Type B pancreatic cell (in vitro differentiated cells): ENCODE measurements at places on chromosomes 1 and 21. TPM values are rescaled to one million over a fixed set of nuclear protein-coding genes. Genes with fewer than 3 reads are reported as not detected.
A peak's percentile ranks its signal among the peaks of the same experiment; 100 is the strongest.

GRCh38 chr1:7954683-7955082, 6.8 kb upstream of the PARK7 start:
- H3K4me3 ChIP-seq: peak overlapping the region; percentile 31
- H3K27me3 ChIP-seq: peaks cover 6% of the 10 kb centered on the region
- DNase-seq: no peak
- H3K27ac ChIP-seq: no peak overlapping the region

GRCh38 chr1:33397994-33398393, 32.9 kb downstream of the PHC2 start:
- no peak overlapping the region for H3K4me3 ChIP-seq
- peaks cover 24% of the 10 kb centered on the region for H3K4me1 ChIP-seq
- H3K27me3 ChIP-seq: no peaks in the 10 kb centered on the region
- DNase-seq: no peak

- DNase-seq: no peak
- H3K27ac ChIP-seq: no peak overlapping the region
- H3K4me3 ChIP-seq: no peak overlapping the region
- no peaks in the 10 kb centered on the region for H3K36me3 ChIP-seq
- H3K27me3 ChIP-seq: no peaks in the 10 kb centered on the region
Observed at GRCh38 chr1:79323239-79324025, 316.9 kb upstream of the ADGRL4 start.

- no peak overlapping the region for H3K27ac ChIP-seq
- no peak for DNase-seq
- no peaks in the 10 kb centered on the region for H3K4me1 ChIP-seq
- no peaks in the 10 kb centered on the region for H3K36me3 ChIP-seq
- no peaks in the 10 kb centered on the region for H3K27me3 ChIP-seq
- H3K4me3 ChIP-seq: no peak overlapping the region
Observed at GRCh38 chr1:153404768-153405167, 11.6 kb upstream of the S100A7A start.

GRCh38 chr1:41898191-41898713, 20.5 kb downstream of the HIVEP3 start:
- H3K36me3 ChIP-seq: no peaks in the 10 kb centered on the region
- H3K4me3 ChIP-seq: no peak overlapping the region
- H3K27me3 ChIP-seq: no peaks in the 10 kb centered on the region
- H3K27ac ChIP-seq: no peak overlapping the region

GRCh38 chr1:47579809-47580208, 142.0 kb downstream of the FOXD2 start:
- no peak overlapping the region for H3K4me3 ChIP-seq
- no peaks in the 10 kb centered on the region for H3K36me3 ChIP-seq
- peaks cover 43% of the 10 kb centered on the region for H3K4me1 ChIP-seq

- H3K4me3 ChIP-seq: no peak overlapping the region
- no peak for DNase-seq
- no peaks in the 10 kb centered on the region for H3K36me3 ChIP-seq
- no peaks in the 10 kb centered on the region for H3K4me1 ChIP-seq
- H3K27ac ChIP-seq: no peak overlapping the region
- H3K27me3 ChIP-seq: no peaks in the 10 kb centered on the region
Observed at GRCh38 chr1:152227310-152227928, 3.4 kb upstream of the HRNR start.

- H3K27ac ChIP-seq: no peak overlapping the region
- no peak overlapping the region for H3K4me3 ChIP-seq
- no peaks in the 10 kb centered on the region for H3K27me3 ChIP-seq
Observed at GRCh38 chr1:230790026-230790425, 42.8 kb downstream of the CAPN9 start.

DNA sequence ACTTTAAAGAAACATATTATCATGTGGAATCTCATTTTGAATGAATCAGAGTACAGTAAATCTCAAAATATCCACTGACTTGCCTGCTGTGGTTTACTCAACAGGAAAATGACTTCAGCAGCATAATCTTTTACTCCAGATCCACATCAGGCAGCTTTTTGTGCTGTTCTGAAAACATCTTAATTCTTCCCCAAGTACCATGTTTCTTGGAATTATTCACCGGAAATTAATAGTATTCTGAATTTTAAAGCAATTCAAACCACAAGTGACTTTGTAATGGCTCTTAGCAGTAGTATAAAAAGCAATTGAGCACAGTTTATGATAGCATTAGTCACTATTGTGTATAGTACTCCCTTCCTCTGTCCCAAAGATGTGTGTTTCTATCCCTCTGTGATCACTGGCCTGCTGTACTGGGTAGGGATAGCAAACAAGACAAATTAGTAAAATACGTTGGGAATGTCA, 64.2 kb upstream of the ERRFI1 start:
- peaks cover 8% of the 10 kb centered on the region for H3K27me3 ChIP-seq
- no peak overlapping the region for H3K4me3 ChIP-seq
- H3K36me3 ChIP-seq: no peaks in the 10 kb centered on the region
- no peak for DNase-seq
- peaks cover 37% of the 10 kb centered on the region for H3K4me1 ChIP-seq
- no peak overlapping the region for H3K27ac ChIP-seq

- no peak overlapping the region for H3K27ac ChIP-seq
- peak overlapping the region; percentile 46 for H3K4me3 ChIP-seq
- peaks cover 6% of the 10 kb centered on the region for H3K4me1 ChIP-seq
- H3K27me3 ChIP-seq: no peaks in the 10 kb centered on the region
- no peak for DNase-seq
- peaks cover 26% of the 10 kb centered on the region for H3K36me3 ChIP-seq
Observed at GRCh38 chr1:219993554-219994433, 52.5 kb downstream of the EPRS1 start.

GRCh38 chr1:91643431-91643830, 142.8 kb downstream of the CDC7 start:
- no peak for DNase-seq
- H3K27ac ChIP-seq: no peak overlapping the region
- no peaks in the 10 kb centered on the region for H3K4me1 ChIP-seq
- H3K4me3 ChIP-seq: no peak overlapping the region

GRCh38 chr1:36118447-36119204, 6.4 kb downstream of the COL8A2 start:
- H3K36me3 ChIP-seq: no peaks in the 10 kb centered on the region
- H3K4me3 ChIP-seq: no peak overlapping the region

- no peaks in the 10 kb centered on the region for H3K36me3 ChIP-seq
- no peak overlapping the region for H3K27ac ChIP-seq
- no peaks in the 10 kb centered on the region for H3K4me1 ChIP-seq
- H3K27me3 ChIP-seq: peaks cover 11% of the 10 kb centered on the region
Observed at GRCh38 chr1:24586970-24587820, 31.3 kb downstream of the NCMAP start.

DNA sequence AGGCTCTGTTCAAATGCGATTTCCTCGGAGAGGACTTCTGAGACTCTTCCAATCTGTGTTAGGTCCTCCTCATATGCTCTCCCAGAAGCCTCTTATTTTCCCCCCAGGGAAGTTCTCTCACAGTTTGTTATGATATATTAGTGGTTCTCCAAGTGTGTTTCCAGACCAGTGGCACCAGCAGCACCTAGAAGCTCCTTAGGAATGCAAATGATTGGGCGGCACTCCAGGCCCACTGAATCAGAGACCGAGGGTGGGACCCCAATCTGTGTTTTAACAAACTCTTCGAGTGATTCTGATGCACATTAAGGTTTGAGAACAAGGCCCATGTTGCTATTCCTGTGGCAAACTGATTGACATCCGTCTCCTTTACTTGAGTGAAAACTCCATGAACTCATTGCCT, 63.0 kb downstream of the NMNAT2 start:
- DNase-seq: no peak
- H3K4me1 ChIP-seq: peaks cover 2% of the 10 kb centered on the region
- peaks cover 3% of the 10 kb centered on the region for H3K36me3 ChIP-seq
- no peak overlapping the region for H3K27ac ChIP-seq
- no peak overlapping the region for H3K4me3 ChIP-seq

GRCh38 chr21:28705616-28706015, 287.1 kb downstream of the LTN1 start:
- H3K4me3 ChIP-seq: no peak overlapping the region
- peaks cover 3% of the 10 kb centered on the region for H3K27me3 ChIP-seq
- no peaks in the 10 kb centered on the region for H3K36me3 ChIP-seq
- H3K4me1 ChIP-seq: no peaks in the 10 kb centered on the region
- no peak for DNase-seq
- H3K27ac ChIP-seq: no peak overlapping the region

Gene SLC44A5
- 1.3 and 2.4 TPM in 2 replicates for total RNA-seq

Gene KRTAP12-2
- not detected in 2 replicates for total RNA-seq

Gene C8B
- 0.68 and 0.76 TPM in 2 replicates for total RNA-seq

Gene KRTAP19-7
- not detected in 2 replicates for total RNA-seq

Gene SLFNL1
- total RNA-seq: 0.14 and 0.60 TPM in 2 replicates

Gene OLFML2B
- total RNA-seq: 11.9 and 35.0 TPM in 2 replicates

Gene MYBPH
- 1.6 TPM in 1 of 2 replicates, not detected in the other for total RNA-seq

Gene TRIM67
- total RNA-seq: 0.65 and 2.1 TPM in 2 replicates

Gene ELAVL4
- total RNA-seq: 1.0 and 2.5 TPM in 2 replicates

Gene MXRA8
- total RNA-seq: 17.6 and 78.1 TPM in 2 replicates
